ENCODE measurements at places on chromosomes 7 and 10.

GRCh38 chr10:27614776-27615175 lies 110.7 kb downstream of the RAB18 start:
- no peak for DNase-seq

- no peak for DNase-seq
Observed at GRCh38 chr10:110544958-110545537, 22.4 kb upstream of the SMC3 start.

DNA sequence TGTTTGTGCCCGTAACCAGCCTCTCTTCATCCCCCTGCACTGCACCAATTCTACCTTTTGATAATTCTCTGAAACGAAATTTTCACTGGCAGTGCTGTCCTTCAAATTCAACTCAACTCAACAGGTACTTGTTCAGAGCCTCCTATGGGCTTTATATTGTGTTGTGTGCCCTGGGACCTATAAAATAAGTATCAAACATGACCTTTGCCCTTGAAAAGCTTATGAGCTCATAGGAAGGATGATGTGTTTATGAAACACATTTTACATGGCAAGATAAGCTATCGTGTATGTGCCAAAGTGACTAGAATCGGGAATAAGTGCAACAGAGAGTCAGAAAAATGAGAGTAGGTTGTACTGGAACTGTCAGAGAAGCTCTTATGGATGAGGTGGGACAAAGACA lies 923.5 kb downstream of the LRMDA start:
- DNase-seq: no peak

- no peak for DNase-seq
Observed at GRCh38 chr7:90645784-90646183, 49.7 kb downstream of the CDK14 start.
